ENCODE measurements at places on chromosomes 12 and 14. TPM values are rescaled to one million over a fixed set of nuclear protein-coding genes. Genes with fewer than 3 reads are reported as not detected.

Gene SMCO3
- total RNA-seq: not detected

GRCh38 chr12:41264281-41264680, 76.2 kb downstream of the PDZRN4 start:
- H3K4me1 ChIP-seq: no peaks in the 10 kb centered on the region
- DNase-seq: no peak
- no peaks in the 10 kb centered on the region for H3K36me3 ChIP-seq
- no peak overlapping the region for H3K4me3 ChIP-seq

Gene GALNT4
- 5.1 TPM for total RNA-seq

- DNase-seq: no peak
- H3K27ac ChIP-seq: no peak overlapping the region
- no peak overlapping the region for H3K4me3 ChIP-seq
Measured at GRCh38 chr12:28961948-28962384, 187.1 kb upstream of the FAR2 start.

Gene AACS
- total RNA-seq: 34.7 TPM

GRCh38 chr12:9872162-9872561, 3.0 kb upstream of the CLEC2B start:
- no peak overlapping the region for H3K27ac ChIP-seq
- H3K36me3 ChIP-seq: no peaks in the 10 kb centered on the region
- no peak overlapping the region for H3K4me3 ChIP-seq
- no peak for DNase-seq

Gene CCDC38
- not detected for total RNA-seq

- no peak for DNase-seq
- H3K36me3 ChIP-seq: no peaks in the 10 kb centered on the region
- no peak overlapping the region for H3K27ac ChIP-seq
Measured at GRCh38 chr12:128613837-128614590, 209.7 kb downstream of the SLC15A4 start.

DNA sequence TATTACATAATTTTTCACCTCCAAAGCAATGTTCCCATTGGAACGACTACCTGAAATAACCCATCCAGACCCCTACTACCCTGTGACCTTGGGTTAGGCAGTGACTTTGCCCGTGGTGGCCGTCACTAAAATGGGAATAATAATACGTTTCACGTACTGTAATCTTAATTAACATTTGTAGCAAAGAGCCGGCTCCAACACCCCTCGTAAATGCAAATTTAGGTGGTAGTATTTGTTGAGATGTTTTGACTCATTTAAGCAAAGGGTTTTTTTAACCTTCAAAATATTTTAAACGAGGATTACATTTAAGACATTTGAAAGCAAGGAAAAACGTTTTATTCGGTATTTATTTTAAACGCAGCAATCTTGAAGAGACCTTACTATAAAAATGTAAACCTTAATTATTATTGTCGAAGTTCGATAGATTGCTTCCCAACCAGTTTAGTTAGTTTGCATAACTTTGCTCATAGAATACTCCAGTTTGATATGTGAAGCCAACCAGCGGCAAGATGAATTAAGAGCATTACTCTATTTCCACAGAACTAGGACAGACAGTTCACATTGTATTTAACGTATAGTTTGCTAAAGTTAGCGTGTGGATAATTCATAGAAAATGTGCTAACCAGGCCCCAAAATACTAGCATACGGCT, 1.4 kb upstream of the ARID2 start:
- no peaks in the 10 kb centered on the region for H3K27me3 ChIP-seq
- peaks cover 28% of the 10 kb centered on the region for H3K4me1 ChIP-seq
- peaks cover 12% of the 10 kb centered on the region for H3K36me3 ChIP-seq
- no peak for DNase-seq

Gene KRT6A
- not detected for total RNA-seq

Data from Panc1 (cell line).